Stimulated activated CD8-positive, alpha-beta memory T cell treated with anti-CD3 and anti-CD28 coated beads, Interleukin-4, amount 100 ng/mL, for 24 hours (primary cell): ENCODE measurements at places on chromosomes 5 and 9.

GRCh38 chr5:59583810-59584562, 309.5 kb downstream of the PDE4D start:
- no peak for DNase-seq

DNA sequence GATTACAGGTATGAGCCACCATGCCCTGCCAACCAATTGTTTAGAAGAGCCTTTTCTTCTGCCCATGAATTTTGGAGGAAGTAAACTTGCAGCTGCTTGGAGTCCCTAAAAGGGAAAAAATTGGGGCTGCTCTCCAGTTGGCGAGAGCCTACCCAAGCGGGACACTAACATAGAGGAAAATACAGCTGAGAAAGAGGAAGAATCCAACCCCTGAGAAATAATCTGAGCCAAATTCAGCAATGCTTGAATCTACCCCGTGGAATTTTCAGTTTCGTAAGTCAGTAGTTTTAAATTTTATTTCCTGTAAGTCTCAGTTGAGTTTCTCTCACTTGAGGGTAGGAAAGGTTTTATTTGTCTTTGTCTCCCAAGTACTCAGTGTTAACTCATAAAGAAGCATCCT, 30.4 kb upstream of the UBTD2 start:
- no peak for DNase-seq

GRCh38 chr5:126799780-126800179, 22.8 kb downstream of the LMNB1 start:
- DNase-seq: no peak

DNA sequence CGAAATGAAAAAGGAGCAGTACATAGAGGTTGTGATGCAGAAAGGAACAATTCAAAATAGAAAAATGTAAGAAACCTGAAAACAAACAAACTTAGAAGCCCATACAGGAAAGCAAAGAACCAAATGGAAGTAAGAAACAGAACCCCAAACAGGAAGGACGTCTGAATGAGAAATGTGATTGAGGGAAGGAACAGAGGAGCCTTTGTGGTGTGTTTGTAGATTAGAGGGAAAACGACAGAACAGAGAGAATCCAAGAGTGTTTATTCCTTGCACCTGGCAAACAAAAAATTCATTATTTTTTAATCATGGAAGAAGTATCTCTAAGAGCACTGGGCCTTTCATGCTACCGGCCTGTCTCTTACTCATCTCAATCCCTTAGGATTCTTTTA, 67.8 kb upstream of the ZSWIM6 start:
- DNase-seq: no peak

- no peak for DNase-seq
Measured at GRCh38 chr5:56206126-56206910, 26.8 kb downstream of the ANKRD55 start.

DNA sequence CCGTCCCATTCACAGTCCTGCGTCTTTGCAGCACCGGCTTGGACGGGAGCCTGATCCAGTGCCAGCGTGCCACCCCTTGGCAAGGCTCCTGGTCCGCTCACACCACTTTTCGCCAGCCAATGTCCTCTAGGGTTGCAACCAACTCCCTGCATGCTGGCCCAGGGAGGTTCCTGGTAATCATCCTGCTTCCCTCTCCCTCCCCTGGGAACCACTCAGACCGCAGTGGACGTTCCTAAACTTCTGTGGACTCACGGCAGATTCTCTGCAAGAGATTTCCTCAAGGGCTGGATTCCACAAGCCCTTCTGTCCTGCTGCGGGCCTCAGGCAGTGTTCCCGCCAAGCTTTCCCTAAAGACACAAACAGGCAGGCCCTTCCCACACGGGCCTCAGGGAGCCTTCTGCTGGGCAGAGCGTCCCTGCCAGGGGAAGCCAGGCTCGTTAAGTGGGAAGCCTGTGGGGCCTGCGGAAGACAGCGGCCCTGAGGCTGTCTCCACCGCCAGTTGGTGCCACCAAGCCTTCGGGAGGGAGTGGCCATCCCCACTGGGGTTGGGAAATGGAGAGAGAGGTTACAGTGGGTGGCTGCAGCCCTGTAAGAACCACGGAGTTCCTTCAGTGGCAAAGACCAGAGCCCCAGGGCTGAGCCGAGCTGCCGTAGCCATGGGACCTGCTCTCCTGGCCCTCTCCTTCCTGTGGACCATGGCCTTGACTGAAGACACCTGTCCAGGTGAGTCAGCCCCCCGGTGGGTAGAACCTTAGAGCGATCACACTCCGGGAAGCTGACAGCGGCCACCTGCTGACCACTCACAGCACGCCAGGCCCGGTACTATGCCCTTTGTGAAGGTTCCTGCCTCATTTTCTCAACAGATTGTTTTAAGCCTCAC, 16.4 kb upstream of the FCN2 start:
- DNase-seq: no peak

DNA sequence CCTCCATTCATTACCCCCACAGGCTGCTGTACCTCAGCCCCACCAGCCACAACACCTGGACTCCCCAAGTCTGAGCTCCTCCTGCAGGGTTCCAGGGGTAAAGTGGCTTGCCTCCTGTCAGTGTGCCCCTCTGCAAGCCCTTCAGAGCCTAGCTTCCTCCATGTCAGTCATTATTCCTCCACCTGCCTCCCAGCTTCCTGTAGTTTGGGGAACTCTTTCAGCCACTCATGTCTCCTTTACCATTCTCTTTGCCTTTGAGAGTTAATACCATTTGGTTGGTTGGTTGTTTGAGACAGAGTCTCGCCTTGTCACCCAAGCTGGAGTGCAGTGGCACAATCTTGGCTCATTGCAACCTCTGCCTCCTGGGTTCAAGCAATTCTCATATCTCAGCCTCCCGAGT, 36.2 kb downstream of the IRF1 start:
- DNase-seq: no peak

- no peak for DNase-seq
Measured at GRCh38 chr9:125650271-125650737, 56.7 kb downstream of the MAPKAP1 start.
